OCI-M1 (cell line): ENCODE measurements at places on chromosomes 3 and 15.

- no peak for DNase-seq
Measured at GRCh38 chr3:190552969-190553759, 39.3 kb downstream of the IL1RAP start.

DNA sequence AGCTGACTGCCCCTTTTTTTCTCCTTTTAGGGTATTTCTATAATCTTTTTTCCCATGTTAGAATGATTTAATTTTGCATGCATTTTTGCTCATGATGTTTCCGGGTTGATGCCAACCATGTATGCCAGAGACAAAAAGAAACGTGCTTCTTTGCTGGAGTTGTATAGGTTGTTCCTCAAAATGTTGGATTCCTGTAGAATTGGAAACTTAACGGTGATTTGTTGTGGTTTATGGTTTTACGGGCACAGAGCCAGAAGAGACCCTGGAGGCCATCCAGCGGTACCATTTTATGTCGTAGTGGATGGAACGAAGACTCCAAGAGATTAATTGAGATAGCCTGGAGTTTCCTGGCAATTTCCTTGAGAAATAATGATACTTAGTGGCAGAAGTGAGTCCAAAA, 481.5 kb upstream of the RGMA start:
- no peak for DNase-seq

DNA sequence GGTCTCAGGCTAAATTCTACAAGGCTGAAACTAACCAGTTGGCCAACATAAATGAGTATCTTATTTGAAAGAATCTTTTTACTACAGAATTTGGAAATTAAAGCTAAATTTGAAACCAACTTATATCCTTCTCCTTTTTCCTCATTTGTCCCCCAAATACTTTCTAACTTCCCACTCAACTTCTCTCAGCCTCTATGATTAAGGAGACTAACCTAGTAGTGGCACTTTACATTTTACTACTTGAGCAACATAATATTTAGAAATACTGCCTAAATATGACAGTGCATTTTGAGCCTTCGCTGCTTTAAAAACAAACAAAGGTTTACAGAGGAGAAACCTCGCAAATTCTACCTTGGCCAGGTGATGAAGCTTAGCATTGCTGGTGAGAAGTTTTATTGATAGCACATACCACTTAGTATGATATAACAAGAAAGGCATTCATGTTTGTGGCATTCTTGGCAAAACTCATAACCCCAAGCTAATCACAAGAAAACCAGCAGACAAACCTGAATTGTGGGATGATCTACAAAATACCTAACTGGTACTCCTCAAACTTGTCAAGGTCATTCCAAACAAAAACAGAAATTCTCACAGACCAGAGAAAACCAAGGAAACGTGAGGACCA, 432.1 kb upstream of the CFAP20DC start:
- DNase-seq = no peak

DNA sequence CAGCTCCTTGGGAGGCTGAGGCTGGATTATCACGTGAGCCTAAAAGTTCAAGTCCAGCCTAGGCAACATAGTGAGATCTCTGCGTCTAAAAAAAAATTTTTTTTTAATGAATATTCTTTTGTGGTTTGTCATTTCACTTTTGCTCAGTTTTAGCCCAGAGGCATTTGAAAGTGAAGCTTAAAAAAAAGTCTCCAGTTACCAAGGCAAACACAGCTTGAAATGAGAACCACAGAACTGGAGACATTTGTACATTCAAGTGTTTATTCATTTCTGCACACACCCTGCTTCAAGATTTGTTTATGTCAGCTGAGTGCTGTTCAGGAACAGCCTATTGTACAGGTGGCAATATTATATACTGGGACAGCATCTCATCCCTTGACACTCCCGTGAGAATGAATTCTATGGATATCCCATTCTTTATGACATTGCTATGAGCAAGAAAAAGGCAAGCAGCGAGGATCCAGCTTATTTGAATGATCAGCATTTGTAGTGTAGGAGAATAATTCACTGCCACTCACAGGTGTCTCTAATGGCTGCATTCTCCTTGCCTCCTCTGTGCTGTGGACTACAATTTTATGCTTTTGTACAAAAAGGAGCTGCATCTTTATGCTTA, 444.8 kb upstream of the GRM7 start:
- DNase-seq = no peak

GRCh38 chr15:59329570-59330350, 42.9 kb downstream of the MYO1E start:
- DNase-seq = no peak

DNA sequence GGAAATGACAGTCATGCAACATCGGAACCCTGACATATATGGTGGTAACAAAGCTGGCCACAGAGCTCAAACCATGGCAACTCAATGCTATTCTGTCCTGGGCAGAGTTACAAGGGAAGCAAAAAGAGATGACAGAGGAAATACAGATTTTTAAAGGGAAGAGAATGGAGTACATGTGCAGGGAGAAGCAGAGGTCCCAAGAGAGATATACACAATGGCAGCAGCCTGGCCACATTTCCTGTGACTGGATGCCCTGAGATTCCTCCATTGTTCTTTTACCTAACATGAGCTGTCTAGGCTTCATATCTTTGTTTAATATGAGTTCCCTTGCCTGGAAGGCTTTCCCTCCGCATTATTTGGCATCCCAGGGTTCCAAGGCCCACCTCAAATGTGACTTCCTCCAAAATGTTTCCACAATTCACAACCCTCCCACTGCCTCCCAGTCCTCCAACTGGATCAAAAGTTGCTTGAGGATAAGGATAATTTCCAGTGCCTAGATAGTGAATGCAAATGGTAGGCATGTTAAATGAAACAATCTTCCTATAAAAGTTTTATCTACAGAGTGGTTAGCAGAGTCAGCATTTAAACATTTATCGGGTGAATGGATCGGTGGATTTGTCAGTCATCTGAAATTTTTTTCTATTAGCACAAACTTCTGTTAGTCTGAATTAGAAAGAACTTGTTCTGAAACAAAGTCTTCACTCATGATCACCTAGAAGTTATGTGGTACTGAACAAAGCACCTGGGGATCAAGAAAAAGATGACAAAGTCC, 86.2 kb downstream of the DHX30 start:
- no peak for DNase-seq

- DNase-seq = peak; percentile 98
Measured at GRCh38 chr3:45841757-45842491, at the start of gene LZTFL1. LZTFL1 (minus strand) TSS chr3:45842119; CDS start chr3:45841991, 128 bp downstream.

DNA sequence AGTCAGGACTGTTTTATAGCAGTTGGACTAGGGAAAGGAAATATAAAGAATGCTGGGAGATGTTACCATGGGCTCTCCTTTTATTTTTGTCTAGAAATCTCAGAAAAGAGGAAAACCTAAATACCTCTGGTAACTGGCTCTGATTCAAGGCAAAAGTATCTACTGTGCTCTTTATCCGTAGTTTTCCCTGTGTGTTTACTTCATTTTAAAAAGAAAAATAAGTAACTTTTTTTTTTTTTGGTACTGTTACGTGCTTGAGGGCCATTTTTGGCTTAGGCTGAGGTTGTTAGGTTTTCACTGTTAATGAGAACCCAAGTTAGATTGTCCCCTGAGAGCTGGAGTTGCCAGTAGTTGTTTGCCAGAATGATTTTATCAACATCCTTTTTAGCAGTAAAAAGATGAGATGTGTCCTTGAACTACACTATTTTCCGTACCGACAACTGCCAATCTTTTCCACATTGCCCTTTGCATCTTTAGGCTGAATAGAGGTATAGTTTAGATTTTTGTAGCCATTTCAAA, 35.8 kb downstream of the IQGAP1 start:
- DNase-seq = no peak

GRCh38 chr3:15527031-15527459, 5.5 kb upstream of the COLQ start:
- DNase-seq = peak; percentile 37

- no peak for DNase-seq
Measured at GRCh38 chr3:31364188-31364587, 168.5 kb upstream of the STT3B start.

DNA sequence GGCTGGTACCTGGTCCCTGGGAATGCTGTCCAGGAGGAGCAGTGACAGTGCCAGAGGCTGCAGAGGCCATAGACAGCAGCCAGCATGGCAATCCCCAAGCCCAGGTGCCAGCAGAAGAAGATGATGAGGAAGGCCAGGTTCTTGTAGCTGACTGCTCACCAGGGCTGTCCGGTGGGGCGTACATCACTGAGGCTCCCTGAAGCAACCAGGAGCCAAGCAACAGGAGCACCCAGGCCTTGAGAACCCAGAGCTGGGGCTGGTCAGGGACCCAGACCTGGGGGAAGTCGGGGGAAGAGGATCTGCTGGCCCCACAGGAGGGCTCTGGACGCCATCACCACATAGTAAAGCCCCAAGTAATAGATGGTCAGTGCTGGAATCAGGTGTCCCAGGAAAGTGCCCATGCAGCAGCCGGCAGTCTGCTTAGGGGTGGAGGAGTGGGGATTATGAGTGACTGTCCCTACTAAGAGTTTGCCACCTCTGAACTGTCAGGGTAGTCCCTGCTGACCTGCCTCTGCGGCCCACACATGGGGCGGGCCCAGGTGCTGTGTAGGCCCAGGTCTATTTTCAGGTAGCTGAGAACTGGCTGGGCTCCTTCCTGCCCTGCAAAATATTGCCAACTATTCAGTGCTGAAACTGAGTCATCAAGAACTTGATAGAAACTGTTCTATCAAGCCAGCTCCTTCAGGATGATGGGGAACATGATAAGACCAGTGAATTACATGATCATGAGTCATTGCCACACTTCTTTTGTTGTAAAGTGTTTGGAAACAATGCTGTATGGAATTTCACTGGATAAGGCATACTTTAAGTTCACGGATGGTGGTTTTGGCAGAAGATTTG, 68.7 kb downstream of the CHRD start:
- no peak for DNase-seq

DNA sequence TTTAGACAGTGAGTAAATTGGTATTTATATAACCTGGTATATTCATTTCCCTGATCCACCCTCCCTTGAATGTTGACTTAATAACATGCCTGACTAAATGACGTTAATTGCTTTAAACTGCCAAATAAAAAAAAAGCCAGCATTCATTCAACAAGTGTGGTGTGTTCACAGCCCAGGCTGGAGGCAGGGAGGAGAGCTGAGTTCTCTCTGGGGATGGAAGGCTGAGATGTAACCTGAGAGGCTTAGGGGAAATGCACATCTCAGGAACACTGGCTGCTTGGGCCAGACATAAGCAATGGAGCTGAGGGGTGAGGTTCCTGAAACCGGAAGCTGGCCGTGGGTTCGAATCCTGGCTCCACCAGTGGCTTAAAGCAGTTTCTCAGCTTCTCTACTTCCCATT, 17.3 kb downstream of the CACNA2D3 start:
- DNase-seq = no peak

- no peak for DNase-seq
Measured at GRCh38 chr15:100889385-100890050, 9.9 kb downstream of the ALDH1A3 start.

DNA sequence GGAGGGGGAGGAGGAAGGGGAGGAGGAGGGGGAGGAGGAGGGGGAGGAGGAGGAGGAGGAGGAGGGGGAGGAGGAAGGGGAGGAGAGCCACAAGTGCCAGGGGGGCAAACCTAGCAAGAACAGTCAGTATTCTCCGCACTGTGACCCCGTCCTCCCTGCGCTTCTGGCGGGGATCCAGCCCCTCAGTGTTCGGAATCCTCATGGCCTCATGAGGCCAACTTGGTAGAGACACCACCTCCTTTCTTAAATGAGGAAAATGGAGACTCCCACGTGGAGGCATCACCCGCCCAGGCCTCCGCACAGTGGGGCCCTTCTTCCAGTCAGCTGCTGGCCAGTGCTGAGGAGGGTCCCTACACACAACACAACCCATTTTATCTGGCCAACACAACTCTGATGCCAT, 163.4 kb downstream of the XXYLT1 start:
- no peak for DNase-seq

DNA sequence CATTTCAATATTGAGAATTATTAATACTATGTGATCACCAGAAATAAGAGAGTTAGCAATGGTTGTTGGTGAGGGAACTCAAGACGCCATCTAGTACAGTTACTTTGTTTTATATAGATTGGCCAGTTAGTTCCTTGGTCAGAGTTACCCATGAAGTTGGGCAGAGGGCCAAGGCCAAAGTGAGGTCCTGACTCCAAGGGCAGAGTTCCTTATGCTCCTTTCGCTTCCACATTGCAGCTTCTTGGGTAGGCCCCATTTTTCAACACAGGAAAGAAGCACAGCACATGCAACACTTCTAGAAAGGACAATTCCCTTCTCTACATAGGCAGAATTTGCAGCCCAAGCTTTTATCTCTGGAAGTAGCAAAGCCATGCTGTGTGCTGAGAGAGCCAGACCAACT, 178.6 kb downstream of the KCNAB1 start:
- no peak for DNase-seq

GRCh38 chr15:42457445-42458442, 33.2 kb downstream of the ZNF106 start:
- DNase-seq = no peak

GRCh38 chr15:77063249-77063648, 7.7 kb downstream of the TSPAN3 start:
- DNase-seq = no peak

GRCh38 chr3:16050641-16051467, 123.6 kb upstream of the GALNT15 start:
- DNase-seq = no peak

GRCh38 chr3:194285850-194286197, 65.3 kb downstream of the CPN2 start:
- DNase-seq = no peak

GRCh38 chr3:54936561-54936960, 8.7 kb upstream of the LRTM1 start:
- DNase-seq = no peak

- no peak for DNase-seq
Measured at GRCh38 chr15:88580532-88580931, 34.1 kb upstream of the DET1 start.

- peak; percentile 74 for DNase-seq
Measured at GRCh38 chr3:165185707-165186327, 10.4 kb downstream of the SLITRK3 start.

DNA sequence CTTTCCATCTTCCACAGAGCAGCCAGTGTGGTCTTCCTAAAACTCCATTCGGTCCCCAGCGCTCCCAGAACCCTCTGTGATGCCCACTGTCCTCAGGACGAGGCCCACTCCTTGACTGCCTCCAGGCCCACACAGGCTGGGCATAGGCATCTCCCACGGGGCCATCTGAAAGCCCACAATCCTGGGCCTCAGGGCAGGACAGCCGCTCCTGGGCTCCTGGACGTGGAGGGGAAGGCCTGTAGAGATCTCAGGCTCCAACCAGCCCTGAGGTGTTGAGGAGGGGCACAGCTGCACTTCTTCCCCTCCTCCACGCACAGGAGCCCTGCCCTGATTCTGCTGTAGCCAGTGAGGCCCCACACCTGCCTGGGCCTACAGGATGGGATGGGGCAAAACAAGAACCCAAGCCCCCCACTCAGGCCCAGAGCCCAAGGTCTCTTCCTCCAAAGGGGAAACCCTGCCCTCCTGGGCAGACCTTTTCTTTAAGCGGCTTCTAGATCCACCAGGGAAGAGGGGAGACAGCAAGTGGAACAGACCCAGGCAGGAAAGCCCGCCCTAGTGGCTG, 25.9 kb downstream of the SHISA5 start:
- no peak for DNase-seq
